Smooth muscle cell of trachea (primary cell): ENCODE measurements at places on chromosomes 4 and X. TPM values are rescaled to one million over a fixed set of nuclear protein-coding genes. Genes with fewer than 3 reads are reported as not detected.

The STATH gene
- total RNA-seq, result not detected in 2 replicates

The TSPAN6 gene
- 28.4 and 34.1 TPM in 2 replicates for total RNA-seq

The UGT2B11 gene
- total RNA-seq, result not detected in 2 replicates

The LARP7 gene
- total RNA-seq, result 16.9 and 36.7 TPM in 2 replicates

The SERPINA7 gene
- total RNA-seq, result not detected in 2 replicates

The GAB3 gene
- 6.5 and 7.3 TPM in 2 replicates for total RNA-seq

The RP2 gene
- 10.8 and 21.5 TPM in 2 replicates for total RNA-seq

The REELD1 gene
- total RNA-seq, result not detected in 2 replicates
